ENCODE measurements at places on chromosomes 6 and 20.

- DNase-seq, result no peak
These were observed 17.7 kb upstream of the TNFAIP3 start for GRCh38 chr6:137849181-137849980.

GRCh38 chr6:100479179-100480035 is 14.7 kb upstream of the SIM1 start:
- no peak for DNase-seq

- no peak for DNase-seq
These were observed 37.7 kb downstream of the ZBTB9 start for GRCh38 chr6:33492093-33492492.

- no peak for DNase-seq
These were observed 858 bp downstream of the BCAS1 start for GRCh38 chr20:54069501-54069971.

DNA sequence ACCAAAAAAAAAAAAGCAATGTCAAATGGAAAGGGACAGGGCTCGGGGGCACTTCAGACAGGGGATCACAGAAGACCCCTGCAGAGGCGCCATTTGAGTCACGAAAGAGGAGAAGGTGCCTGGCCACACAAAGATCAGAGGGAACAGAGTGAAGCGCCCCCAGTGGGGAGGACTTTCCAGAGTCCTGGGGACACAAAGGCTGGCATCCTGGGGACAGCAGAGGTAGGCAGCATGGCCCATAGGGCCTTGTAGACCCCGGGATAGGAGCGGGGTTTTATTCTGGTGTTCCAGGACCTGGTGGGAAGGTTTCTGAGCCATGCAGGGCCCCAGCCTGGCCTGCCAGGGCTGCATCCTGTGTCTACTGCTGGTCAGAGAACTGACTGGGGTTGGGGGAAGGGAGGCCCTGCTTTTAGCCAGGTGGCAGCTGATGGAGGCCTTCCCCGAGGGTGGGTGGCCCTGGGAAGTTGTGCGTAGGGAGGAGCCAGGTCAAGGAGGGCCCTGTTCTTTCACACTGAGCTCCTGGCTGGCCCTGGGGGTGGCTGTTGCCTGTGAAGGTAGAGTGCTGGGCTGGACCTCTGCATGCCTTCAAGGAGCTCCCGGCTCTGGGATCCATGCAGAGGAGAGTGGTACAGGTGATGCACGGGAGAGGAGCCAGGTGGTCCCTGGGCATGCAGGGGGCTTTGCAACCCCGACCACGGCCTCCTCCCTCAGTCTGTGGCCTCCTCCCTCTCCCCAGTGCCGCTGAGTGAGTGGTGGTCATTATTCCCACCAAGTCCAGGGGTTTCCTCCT is 117.9 kb downstream of the CDH4 start:
- DNase-seq, result no peak

- no peak for DNase-seq
These were observed 104.0 kb downstream of the RTN4IP1 start for GRCh38 chr6:106525107-106525881.

DNA sequence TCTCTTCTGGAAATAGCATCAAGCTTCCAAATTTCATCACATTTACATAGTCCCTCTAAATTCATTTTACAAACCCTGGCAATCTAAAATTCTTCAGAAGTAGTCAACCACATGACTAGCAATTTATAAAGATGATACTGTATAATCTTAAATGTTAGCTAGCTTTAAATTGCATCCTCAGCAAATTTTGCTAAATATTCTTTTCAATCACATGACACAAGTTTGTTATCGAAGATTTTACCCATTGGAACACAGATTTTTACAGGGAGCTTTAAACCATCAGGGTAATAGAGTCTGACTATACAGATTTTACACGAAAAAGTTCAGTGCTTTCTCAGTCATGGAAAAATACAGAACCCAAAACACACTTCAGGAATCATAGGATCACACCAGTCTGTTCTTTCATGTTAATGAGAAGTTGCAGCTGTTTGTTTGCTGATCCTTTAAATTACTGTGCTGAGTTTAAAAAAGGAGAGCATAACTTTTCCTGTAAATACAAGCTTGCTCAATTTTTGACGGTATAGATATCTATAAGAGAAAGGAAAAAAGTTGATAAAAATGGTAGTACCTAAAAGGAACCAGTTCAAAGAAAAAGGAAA is 445.8 kb upstream of the ADGRB3 start:
- no peak for DNase-seq

DNA sequence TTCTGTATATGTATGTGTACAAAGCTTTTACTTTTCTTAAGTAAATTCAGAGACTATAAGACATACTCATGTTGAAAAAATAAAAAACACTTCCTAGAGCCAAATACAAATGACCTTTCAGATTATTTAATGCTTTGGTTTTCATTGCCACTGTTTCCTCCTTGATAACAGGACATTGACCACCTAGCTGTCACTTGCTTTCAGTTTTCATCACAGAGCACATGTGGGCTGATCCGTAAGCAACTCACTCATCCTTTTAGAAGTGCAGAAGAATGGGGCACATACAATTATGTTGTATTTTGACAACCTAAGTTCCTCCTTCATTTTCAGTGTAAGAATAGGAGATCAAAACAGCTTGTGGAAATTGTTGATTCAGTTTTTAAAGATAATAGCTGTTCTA is 6.2 kb downstream of the ZBTB2 start:
- DNase-seq, result no peak
